ENCODE measurements at places on chromosomes 2 and 18.

GRCh38 chr18:136433-136832 is 21.9 kb upstream of the USP14 start:
- peak; percentile 7 for DNase-seq

DNA sequence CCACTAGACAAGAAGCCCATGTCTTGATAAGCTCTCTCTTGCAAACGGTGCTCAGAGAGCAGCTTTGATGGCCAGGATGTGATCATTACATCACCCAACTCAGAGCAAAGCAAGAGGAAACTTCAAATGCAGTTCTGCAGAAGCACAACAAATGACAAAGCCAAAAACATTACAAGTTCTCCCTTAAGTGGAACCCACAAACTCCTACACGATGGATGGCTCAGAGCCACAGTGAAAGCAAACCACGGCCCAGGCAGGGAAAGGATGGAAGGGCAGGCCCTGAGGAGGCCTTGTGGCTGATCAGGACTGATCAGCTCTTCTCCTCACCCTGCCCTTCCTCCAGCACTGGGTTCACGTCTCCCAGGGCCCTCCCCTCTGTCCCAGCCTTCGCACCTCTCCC is 326.4 kb downstream of the EIPR1 start:
- DNase-seq: no peak

GRCh38 chr2:149021761-149022160 is 16.7 kb upstream of the LYPD6B start:
- no peak for DNase-seq

GRCh38 chr18:12791610-12792009 is 88.8 kb downstream of the PSMG2 start:
- DNase-seq: no peak

DNA sequence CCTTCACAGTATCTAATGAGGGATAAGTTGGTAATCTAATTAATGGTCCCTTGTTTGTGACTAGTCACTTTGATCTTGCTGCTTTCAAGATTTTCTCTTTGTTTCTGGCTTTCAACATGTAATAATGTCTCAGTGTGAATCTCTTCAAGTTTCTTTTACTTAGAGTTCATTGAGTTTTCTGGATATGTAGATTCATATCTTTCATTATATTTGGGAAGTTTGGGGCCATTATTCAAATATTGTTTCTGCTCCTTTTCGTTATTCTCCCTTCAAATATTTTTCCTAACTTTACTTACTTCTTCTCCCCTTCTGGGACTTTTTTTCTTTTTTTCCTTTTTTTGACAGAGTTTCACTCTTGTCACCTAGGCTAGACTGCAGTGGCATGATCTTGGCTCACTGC is 21.1 kb upstream of the NAPG start:
- DNase-seq: no peak

- no peak for DNase-seq
Observed at GRCh38 chr2:224395620-224396390, 6.1 kb downstream of the FAM124B start.

- no peak for DNase-seq
Observed at GRCh38 chr2:149169656-149170055, 131.2 kb downstream of the LYPD6B start.

- DNase-seq: no peak
Observed at GRCh38 chr2:7523481-7524120, 606.4 kb downstream of the RNF144A start.

DNA sequence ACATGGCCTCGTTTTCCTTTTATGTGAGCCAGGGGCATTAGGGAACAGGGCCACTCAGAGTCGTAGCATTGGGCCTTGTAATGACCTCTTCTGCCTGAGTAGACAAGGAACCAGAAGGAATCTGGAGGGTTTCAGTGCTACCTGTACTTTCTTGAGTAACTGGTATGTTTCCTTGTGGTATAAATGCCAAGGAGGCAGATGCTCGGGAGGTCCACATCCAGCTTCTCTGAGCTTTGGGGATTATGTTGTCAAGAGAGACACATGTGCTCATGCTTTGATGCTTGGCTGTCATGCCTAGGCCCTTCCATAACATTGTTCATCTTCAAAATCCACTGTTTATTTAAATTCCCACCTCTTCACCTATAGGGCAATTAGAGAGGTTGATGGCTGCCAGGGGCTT is 26.3 kb downstream of the FOSL2 start:
- no peak for DNase-seq

DNA sequence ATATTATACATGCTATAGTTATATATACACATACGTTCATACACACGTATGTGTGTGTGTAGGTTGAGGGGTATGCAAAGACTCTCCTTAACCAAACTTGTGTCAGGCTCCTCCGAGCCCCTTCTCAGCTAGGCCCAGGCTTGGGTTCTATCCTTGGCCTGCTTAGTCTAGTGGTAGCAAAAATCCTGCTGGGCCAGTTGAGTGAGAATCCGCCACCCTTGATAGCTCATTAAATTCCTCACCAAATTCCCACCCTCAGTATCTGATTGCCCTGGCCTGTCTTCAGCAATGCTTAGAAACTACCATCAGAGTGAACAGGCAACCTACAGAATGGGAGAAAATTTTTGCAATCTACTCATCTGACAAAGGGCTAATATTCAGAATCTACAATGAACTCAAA is 126.5 kb downstream of the TSN start:
- DNase-seq: no peak

DNA sequence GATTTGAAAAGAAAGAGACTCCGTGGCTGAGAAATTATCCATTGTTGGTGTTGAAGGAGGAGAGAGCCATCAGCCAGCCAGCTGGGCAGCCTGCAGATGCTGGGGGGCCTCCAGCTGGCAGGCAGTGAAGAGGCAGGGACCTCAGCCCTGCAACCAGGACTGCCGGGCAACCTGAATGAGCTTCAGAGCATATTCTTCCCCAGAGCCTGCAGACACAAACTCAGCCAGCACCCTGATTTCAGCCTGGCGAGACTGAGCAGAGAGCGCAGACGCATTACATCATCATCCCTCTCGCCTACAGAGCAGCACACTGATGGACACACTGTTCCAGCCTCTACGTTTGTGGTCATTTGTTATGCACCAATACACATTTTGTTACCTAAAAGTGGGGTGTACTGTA is 150.7 kb upstream of the RAB6C start:
- DNase-seq: no peak

DNA sequence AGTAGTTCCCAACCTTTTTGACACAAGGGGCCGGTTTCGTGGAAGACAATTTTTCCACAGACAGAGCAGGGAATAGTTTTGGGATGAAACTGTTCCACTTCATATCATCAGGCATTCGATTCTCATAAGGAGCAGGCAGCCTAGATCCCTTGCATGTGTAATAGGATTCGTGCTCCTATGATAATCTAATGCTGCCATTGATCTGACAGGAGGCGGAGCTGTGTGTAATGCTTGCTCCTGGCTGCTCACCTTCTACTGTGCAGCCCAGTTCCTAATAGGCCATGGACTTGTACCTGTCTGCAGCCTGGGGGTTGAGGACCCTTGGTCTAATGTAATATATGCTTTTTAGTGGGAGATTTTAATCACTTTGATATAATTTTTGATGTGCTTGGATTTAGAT is 188.7 kb upstream of the KLHL14 start:
- DNase-seq: no peak

DNA sequence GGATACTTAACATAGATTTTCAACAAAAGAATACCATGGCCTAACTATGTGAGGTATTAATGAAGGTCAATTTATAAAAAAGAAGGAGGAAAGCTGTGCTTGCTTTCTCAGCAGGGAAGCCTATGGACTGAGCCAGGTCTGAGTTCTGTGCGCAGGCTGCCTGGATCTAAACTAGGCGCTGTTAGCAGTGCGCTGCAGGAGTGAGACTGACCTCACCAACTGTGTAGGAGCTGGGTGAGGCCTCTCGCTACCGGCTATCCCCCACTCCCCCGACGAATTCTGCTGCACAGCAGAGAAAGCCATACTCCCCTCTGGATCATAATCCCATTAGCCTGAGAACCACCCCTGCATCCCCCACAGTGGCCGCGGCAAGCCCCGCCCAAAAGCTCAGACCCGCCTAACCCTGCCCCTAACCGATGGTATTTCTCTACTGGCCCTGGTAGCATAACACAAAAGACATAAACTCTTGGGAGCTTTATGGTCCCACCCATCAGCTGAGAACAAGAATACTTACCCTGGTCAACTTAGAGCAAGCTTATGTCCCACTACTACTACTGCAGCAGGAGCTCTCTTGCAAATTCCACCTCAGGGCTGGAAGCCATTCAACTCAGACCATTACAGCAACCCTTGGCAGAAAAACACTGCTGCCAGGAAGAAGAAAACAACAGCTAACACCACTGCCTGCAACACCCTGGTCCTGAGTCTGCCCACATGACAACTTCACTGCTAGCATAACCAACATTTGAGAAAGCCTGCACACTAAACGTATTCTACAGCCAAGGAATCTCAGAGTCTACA is 28.0 kb downstream of the SULT1C2 start:
- DNase-seq: no peak

- DNase-seq: no peak
Observed at GRCh38 chr2:196511258-196512168, 128.0 kb upstream of the CCDC150 start.

DNA sequence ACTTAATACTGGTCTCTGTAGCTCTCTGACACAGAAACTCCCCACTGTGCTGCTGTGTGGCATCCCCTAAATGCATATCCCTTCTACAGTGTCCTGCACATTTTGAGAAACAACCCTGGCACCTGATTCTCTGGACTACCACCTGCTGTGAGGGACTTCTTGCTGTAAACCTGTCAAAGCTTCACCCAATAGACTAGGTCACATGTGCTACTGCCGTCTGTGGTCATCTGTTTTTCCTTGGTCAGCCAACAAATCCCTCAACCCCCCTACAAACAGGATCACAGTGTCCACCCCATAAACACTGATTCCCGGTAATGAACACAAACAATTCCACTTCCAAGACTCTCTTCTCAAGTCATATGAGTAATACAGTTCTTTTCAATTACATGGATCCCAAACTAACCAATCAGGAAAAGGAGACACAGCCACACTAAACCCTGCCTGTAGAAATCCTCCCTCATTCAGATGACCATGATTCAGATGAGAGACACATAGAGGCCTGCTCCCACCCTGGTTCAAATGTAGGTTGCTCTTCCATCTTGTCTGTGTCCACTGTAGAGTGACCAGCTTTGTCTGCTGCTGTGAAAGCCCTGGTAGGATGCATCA is 1157.4 kb downstream of the RPIA start:
- DNase-seq: no peak

GRCh38 chr18:35158728-35159450 is 81.9 kb upstream of the ZNF397 start:
- DNase-seq: no peak

- no peak for DNase-seq
Observed at GRCh38 chr2:43610361-43610760, 14.5 kb upstream of the THADA start.

DNA sequence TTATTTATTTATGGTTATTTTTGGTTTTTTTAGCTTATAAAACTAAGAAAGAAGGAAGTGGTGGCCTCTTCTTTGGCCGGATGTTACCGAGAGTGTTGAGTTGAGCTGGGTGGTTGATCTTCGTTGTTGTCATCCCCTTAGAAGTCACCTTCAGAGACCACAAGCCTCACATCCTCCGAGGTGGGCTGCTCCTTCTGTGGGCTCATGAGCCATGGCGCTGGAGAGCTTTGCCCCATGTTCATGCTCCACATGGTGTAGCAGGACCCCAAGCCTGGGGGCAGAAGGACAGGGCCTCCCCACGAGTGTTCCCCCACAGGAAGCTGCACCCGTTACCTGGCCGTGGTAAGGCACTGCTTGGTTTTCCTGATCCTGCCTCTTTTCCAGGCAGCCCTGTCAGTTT is 23.4 kb downstream of the SNTG2 start:
- no peak for DNase-seq

DNA sequence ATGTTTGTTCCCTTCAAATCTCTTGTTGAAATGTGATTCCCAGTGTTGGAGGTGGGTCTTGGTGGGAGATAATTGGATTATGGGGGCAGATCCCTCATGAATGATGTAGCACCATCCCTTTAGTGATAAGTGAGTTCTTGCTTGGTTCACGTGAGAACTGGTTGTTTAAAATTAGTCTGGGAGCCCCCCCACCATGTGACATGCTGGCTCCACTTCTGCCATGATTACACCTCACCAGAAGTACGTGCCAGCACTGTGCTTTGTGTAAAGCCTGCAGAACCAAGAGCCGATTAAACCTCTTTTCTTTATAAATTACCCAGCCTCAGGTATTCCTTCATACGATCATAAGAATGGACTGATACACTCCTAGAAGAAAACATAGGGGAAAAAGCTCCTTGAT is 10.1 kb downstream of the ABI2 start:
- DNase-seq: no peak

DNA sequence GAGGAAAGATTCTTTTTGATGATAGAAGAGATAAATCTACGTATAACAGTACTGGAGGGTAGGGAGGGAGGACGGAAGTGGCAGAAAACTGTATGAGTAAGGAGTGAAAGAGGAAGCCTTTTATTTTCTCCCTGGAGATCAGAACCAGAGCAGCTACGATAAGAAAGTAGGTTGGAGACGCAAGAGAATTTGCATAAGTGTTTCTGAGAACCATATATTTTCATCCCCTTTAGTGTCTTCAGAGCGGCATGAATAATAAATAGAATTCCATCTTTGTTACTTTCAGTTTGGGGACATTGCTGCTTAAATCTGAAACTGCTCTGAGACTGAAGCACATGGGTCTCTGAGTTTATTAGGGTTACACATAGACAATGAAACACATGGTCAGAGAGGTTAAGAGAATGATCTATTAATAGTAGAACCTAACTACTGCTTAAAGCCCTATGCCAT is 230.2 kb upstream of the TNP1 start:
- DNase-seq: no peak

- DNase-seq: no peak
Observed at GRCh38 chr2:146801886-146802285, 1042.9 kb upstream of the ACVR2A start.

GRCh38 chr2:71066856-71067255 is 1.6 kb upstream of the NAGK start:
- DNase-seq: no peak

GRCh38 chr2:234139755-234140154 is 89.3 kb downstream of the SPP2 start:
- DNase-seq: no peak

- DNase-seq: no peak
Observed at GRCh38 chr18:49155410-49155809, 204.6 kb upstream of the SMAD7 start.

DNA sequence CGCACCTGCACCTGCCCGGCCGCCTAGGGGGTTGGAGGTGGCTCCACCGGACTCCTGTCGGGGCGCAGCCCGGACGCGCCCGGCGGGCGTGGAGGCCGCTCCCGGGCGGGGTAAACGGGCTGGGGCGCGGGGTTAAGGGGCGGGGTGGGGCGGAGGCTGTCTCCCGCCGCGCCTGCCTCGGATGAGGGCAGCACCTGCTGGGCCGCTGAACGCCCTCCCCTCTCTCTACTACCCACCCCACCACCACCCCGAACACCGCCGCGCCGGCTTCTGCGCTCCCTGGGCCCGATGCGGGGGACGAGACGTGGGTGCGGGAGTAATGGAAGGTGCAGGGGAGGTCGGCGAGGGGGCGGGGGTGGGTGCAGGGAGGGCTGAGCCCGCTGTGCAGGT is 224.8 kb upstream of the ID2 start:
- DNase-seq: peak; percentile 24
